ENCODE measurements at places on chromosomes 16 and 17.

DNA sequence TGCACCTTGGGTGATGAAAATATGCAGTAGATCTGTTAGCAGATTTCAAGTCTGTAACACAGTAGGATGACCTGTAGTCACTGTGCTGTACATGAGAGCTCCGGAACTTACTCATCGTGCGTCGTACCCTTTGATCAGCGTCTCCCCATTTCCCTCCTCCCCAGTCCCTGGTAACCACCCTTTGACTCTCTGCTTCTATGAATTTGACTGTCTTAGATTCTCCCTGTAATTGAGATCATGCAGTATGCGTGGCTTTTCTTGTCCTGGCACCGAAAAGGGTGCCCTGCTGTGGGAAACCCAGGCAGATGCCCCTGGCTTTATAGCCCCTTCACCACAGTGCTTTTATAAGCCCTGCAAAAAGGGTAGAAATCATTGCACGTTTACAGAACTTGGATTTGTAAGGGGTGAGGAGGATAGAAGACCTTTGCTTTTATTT is 20.5 kb downstream of the CLEC16A start:
- DNase-seq: no peak

DNA sequence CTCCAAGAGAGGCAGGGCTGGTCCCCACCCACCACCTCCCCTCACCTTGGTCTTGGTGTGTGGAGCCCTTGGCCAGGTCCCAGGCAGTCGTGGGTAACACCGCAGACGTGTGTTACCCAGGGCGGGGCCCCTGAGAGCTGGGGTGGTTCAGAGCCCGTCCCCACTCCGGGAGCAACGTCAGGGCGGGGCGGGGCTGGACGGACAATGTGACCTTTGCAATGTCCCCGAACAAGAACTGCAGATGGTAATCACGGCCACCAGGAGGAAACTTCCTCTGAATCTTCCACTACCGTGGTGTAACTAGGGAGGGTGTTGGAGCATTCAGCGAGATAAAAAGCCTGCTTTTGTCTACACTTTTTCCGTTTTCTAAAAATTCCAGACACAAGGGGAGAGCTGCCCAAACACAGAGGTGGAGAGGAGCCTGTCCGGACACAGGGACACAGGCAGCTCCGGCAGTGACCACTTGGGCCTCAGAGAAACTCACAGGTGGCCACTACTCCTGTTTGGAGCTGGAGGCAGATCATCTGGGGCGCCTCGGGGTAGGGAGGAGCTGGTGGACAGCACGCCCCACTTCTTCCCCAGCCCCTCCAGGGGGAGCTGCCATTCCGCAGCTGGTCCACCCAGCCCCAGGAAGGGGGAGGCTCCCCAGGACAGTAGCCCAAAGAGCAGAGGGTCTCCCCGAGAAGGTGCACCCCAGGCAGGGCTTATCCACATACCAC is 14.2 kb upstream of the SLC38A10 start:
- peak; percentile 68 for DNase-seq

GRCh38 chr17:8091033-8091687 is 3.6 kb upstream of the ALOX12B start:
- DNase-seq: no peak

- peak; percentile 67 for DNase-seq
These were observed 29.8 kb downstream of the WSB1 start for GRCh38 chr17:27323538-27324215.

GRCh38 chr16:79347277-79347676 is 253.3 kb downstream of the MAF start:
- no peak for DNase-seq

DNA sequence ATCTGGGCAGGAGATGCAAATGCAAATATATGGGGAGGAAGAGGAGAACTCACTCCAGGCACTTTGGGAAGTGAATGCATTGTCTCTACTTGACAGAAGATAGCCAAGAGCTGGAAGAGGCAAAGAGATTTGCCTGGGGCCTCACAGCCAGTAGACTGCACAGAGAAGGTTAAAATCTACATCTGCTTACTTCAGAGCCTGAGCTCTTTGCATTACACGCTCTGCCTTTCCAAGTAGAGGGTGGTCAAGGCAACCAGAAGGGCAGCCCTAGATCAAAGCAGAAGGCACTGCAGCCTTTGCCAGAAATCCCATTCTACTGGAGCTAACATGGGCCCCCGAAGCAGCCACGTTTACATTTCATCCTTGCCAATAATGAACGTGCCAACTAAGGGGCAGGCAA is 407.2 kb upstream of the CCL2 start:
- DNase-seq: no peak

GRCh38 chr17:78048346-78049292 is 79.9 kb downstream of the TMC6 start:
- DNase-seq: no peak

DNA sequence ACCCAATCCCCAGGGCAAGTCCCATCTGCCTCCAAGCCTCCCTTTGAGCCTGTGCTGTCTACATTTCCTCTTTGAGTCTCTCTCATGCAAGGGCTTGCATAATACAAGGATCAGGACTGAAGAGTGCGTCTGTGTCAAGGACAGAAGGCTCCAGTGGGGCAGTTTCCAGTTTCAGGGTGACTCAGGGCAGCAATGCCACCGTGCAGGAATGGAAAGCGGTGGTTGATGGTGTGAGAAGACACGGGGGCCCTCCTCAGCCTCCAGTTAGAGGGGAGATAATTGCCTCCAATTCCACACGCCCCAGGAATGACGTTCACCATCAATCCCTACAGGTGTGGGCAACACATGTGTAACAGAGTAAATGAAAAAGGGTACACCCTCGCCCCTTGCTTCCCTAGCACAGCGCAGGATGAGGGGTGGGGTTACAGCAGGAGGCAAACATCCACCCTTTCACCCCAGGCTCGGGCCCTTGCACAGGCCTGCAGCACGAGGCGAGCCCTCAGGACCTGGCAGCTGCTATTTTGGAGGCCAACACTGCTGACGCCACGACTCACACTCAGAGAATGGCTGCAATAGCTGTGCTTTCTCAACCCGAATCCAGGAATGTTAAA is 24.8 kb upstream of the SLC25A19 start:
- DNase-seq: no peak

Measured in ovary (tissue), 10 donors.